HCT116 (cell line): ENCODE measurements at places on chromosomes 5 and 9.
A peak's percentile ranks its signal among the peaks of the same experiment; 100 is the strongest.

GRCh38 chr9:14323985-14324650 is 10.2 kb upstream of the NFIB start:
- H3K4me1 ChIP-seq: peaks cover 17% of the 10 kb centered on the region
- no peak for DNase-seq
- no peaks in the 10 kb centered on the region for H3K27me3 ChIP-seq

DNA sequence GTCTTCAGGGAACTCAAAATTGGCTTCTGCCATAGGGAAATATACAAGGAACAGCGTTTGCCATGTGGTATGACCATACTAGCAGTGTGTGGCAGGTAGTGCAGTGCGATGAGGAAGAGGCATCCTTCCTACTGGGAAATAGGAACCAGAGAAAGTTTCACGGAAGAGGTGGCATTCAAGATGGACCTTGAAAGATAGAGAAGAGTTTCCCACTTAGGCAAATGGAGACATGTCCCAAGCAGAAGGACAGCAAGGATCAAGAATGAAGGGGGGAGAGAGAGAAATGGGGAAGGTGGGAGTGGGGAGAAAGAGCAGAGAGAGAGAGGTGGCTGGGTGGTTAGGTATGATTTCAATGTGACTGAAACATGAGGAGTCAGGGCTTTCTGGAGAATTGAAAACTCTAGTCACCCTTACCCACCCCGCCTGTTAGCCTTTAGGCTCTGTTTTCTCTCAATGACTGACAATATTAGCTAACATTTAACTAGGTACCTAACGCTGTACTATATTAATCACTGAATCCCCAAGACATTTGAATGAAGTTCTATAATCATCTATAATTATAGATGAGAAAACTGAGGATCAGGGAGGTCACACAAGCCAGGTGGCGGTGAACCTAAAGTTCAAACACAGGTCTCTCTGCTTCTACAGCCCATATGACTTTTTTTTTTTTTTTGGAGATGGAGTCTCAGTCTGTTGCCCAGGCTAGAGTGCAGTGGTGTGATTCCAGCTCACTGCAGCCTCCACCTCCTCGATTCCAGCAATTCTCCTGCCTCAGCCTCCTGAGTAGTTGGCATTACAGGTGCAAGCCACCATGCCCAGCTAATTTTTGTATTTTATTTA is 171.3 kb downstream of the NR3C1 start:
- no peaks in the 10 kb centered on the region for H3K36me3 ChIP-seq
- DNase-seq: no peak
- no peak overlapping the region for H3K27ac ChIP-seq
- H3K27me3 ChIP-seq: no peaks in the 10 kb centered on the region
- H3K4me3 ChIP-seq: no peak overlapping the region

DNA sequence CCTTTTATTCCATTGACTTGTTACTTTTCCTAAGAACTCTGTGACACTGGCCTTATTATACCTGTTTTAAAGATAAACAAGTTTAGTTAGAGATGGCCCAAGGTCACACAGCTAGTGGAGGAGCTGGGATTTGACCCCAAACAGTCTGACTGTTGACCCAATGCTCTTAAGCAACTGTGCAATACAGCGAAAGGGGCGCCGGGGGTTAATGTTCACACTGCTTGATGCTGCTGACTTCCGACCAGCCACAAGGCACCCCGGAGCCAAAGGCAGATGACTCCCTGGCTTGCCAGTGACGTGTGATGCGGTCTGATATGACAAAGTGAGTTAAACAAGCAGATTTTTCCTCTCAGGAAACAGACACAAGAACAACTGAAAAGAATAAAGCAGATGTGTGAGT is 23.9 kb downstream of the PIK3R1 start:
- no peaks in the 10 kb centered on the region for H3K36me3 ChIP-seq
- no peaks in the 10 kb centered on the region for H3K4me1 ChIP-seq
- H3K27me3 ChIP-seq: no peaks in the 10 kb centered on the region
- H3K4me3 ChIP-seq: no peak overlapping the region
- no peak for DNase-seq
- no peak overlapping the region for H3K27ac ChIP-seq

GRCh38 chr5:42499016-42499415 is 75.8 kb downstream of the GHR start:
- H3K27ac ChIP-seq: no peak overlapping the region
- no peak overlapping the region for H3K4me3 ChIP-seq
- H3K36me3 ChIP-seq: no peaks in the 10 kb centered on the region
- H3K4me1 ChIP-seq: no peaks in the 10 kb centered on the region
- no peaks in the 10 kb centered on the region for H3K27me3 ChIP-seq

GRCh38 chr5:149301744-149302380 is 30.2 kb downstream of the AFAP1L1 start:
- H3K27me3 ChIP-seq: no peaks in the 10 kb centered on the region
- no peak for DNase-seq
- no peak overlapping the region for H3K4me3 ChIP-seq
- no peak overlapping the region for H3K27ac ChIP-seq

DNA sequence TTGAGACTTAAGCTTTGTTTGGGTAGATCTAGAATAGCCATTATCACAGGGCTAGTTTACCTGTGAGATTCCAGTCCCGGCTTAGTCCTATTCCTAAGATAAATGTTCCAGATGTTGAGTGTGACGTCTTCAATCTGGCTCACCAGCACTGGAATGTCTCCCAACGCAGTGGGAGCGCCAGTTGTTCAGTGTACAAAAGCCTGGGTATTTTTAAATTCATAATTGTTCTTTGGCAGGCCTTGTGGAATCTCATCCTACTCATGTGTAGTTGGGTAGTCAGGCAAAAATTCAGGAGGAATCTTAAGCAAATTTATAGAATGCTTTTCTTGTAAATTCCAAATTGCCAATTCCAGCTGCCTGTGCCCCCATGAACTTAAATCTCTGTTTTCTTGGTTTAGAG is 272.6 kb upstream of the KCNN2 start:
- no peaks in the 10 kb centered on the region for H3K4me1 ChIP-seq
- no peak overlapping the region for H3K27ac ChIP-seq
- H3K27me3 ChIP-seq: peaks cover 4% of the 10 kb centered on the region; the same call in 1 of the 2 replicates
- DNase-seq: no peak
- H3K36me3 ChIP-seq: no peaks in the 10 kb centered on the region
- H3K4me3 ChIP-seq: no peak overlapping the region

DNA sequence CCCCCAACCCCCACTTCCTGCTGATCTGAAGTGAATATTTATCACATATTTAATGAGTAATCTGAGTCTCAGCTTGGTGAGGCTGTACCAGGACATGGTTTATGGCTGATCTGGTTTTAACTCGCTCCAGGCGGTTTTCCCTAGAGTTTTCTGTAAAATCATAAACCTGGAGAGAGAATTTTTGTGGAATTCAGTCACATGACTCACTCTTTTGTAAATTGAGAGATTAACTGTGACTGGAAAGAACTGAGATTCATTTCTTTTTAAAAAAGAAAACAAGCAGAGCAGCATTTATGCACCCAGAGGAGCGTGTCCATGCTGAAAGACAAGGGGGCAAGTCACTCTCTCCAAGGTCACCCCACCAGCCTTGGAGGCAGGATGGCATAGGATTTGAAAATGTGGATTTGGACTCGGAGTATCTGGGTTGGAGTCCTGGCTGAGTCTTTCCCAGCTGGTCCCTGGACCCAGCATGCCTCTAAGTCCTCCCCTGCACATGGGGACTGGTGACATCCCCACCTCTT is 81.8 kb downstream of the ZNF618 start:
- H3K27me3 ChIP-seq: no peaks in the 10 kb centered on the region
- H3K4me3 ChIP-seq: no peak overlapping the region
- H3K27ac ChIP-seq: no peak overlapping the region
- DNase-seq: no peak
- H3K36me3 ChIP-seq: no peaks in the 10 kb centered on the region

GRCh38 chr5:16727755-16728325 is 111.0 kb upstream of the RETREG1 start:
- no peak for DNase-seq
- H3K4me3 ChIP-seq: no peak overlapping the region
- no peaks in the 10 kb centered on the region for H3K36me3 ChIP-seq

GRCh38 chr5:79111387-79111959 is at the start of gene BHMT:
BHMT (plus strand) TSS chr5:79111809; CDS start chr5:79111886, 77 bp downstream.
- no peaks in the 10 kb centered on the region for H3K36me3 ChIP-seq
- no peak within 1 kb of the TSS for H3K27ac ChIP-seq
- DNase-seq: no peak
- no peaks in the 10 kb centered on the region for H3K4me1 ChIP-seq

- no peak for DNase-seq
- no peaks in the 10 kb centered on the region for H3K36me3 ChIP-seq
- peaks cover 78% of the 10 kb centered on the region for H3K4me1 ChIP-seq
- H3K27me3 ChIP-seq: no peaks in the 10 kb centered on the region
Measured at GRCh38 chr9:124621371-124622328, 114.5 kb upstream of the NR5A1 start.

GRCh38 chr9:122348288-122348777 is 22.5 kb upstream of the PTGS1 start:
- H3K27ac ChIP-seq: no peak overlapping the region
- no peaks in the 10 kb centered on the region for H3K27me3 ChIP-seq
- no peak overlapping the region for H3K4me3 ChIP-seq
- H3K36me3 ChIP-seq: no peaks in the 10 kb centered on the region

DNA sequence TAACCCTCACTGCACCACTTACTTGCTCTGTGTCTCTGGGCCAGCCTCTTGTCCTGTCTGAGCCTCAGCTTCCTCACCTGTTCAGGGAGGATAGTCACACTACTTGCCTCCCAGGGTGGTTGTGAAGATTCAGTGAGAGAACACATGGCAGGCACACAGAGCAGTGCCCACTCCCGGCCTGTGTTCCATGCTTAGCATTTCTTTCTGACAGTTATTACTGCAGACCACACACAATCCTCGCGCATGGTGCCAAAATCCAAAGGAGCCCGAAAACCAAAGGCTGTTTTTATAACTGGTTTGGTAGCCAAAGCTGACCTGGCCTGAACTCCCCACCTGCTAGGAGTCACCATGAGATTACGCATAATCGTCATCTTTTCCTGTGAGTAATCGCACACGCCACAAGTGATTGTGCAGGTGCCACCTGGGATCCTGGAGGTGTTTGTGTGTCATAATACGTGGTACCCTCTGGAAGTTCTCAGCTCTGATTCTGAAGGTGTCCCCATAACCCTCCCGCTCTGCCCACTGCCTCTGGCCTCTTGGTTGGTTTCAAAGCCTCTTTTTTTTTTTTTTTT is 84.6 kb upstream of the FBXW11 start:
- H3K27me3 ChIP-seq: no peaks in the 10 kb centered on the region
- no peaks in the 10 kb centered on the region for H3K4me1 ChIP-seq
- H3K36me3 ChIP-seq: no peaks in the 10 kb centered on the region
- no peak overlapping the region for H3K27ac ChIP-seq
- no peak overlapping the region for H3K4me3 ChIP-seq
- no peak for DNase-seq

DNA sequence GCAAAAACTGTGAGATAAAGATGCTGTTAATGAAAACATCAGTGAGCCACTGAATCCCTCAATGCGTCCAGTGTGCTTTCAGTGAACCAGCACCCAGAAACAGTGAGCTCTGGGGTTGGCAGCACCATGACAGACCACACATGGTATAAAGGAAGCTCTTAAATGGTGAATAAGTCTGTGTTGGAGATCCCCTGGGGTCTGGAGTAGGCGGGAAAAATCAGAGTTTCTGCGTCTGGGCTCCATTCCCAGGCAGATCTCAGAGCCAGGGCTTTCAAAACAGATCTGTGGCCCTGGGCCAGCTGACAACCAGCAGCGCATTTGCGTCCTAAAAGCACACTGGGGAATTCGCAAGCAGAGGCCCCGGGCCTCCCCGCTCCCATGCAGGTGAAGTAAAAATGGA is 233.5 kb downstream of the FRMD3 start:
- H3K27me3 ChIP-seq: 0 out of 2 replicates have a peak, but pooled peaks cover 4% of the 10 kb centered on the region
- H3K4me3 ChIP-seq: no peak overlapping the region
- no peak overlapping the region for H3K27ac ChIP-seq
- no peaks in the 10 kb centered on the region for H3K4me1 ChIP-seq
- no peaks in the 10 kb centered on the region for H3K36me3 ChIP-seq

- DNase-seq: no peak
- peaks cover 12% of the 10 kb centered on the region for H3K36me3 ChIP-seq
- H3K4me3 ChIP-seq: no peak overlapping the region
- H3K4me1 ChIP-seq: no peaks in the 10 kb centered on the region
- H3K27me3 ChIP-seq: no peaks in the 10 kb centered on the region
- H3K27ac ChIP-seq: no peak overlapping the region
Measured at GRCh38 chr9:37820142-37820541, 19.5 kb downstream of the DCAF10 start.

GRCh38 chr9:134317790-134318414 is 8.4 kb upstream of the RXRA start:
- DNase-seq: no peak
- peaks cover 5% of the 10 kb centered on the region for H3K4me1 ChIP-seq
- no peaks in the 10 kb centered on the region for H3K36me3 ChIP-seq
- no peak overlapping the region for H3K4me3 ChIP-seq
- H3K27ac ChIP-seq: no peak overlapping the region

- no peak overlapping the region for H3K4me3 ChIP-seq
- DNase-seq: peak; percentile 26
- H3K36me3 ChIP-seq: no peaks in the 10 kb centered on the region
- no peak overlapping the region for H3K27ac ChIP-seq
- no peaks in the 10 kb centered on the region for H3K27me3 ChIP-seq
- H3K4me1 ChIP-seq: peaks cover 9% of the 10 kb centered on the region
Measured at GRCh38 chr5:131814990-131815389, 18.2 kb upstream of the FNIP1 start.
